ENCODE measurements at places on chromosomes 12 and 14.

- DNase-seq = no peak
Measured at GRCh38 chr12:45928309-45928708, 62.1 kb downstream of the SCAF11 start.

DNA sequence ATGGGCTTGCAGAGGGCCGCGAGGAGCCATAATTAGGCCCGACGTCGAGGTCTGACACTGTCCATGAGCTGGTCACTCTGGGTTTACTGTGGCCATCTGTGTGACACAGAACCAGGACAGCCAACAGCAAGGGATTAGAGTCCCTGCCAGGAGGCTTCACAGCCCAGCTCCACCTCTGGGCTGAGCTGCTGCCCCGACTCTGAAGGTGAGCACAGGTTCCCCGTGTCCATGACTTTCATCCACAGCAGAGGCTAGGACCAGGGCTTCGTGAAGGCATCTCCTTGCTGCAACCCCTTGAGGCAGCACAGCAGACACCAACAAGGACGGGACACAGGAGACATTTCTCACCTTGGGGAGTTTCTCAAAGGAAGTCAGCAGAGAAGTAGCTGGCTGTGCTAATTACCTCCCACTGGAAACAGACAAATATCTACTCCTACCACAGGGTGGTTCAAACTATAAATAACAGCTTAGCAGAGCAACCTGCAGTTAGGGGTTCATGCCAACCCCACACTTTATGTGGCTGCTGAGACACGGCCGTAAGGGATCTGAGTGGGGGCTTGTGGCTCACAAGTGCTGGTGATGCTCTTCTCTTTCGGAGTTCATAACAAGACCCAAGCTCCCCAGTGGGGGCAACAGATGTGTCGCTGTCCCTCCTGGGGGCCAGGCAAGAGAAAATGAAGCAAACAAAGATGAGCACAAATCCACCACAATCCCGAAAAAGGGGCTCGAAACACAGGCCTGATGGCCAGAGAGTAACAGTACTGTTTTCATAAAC is 29.2 kb downstream of the ZFYVE21 start:
- no peak for DNase-seq

DNA sequence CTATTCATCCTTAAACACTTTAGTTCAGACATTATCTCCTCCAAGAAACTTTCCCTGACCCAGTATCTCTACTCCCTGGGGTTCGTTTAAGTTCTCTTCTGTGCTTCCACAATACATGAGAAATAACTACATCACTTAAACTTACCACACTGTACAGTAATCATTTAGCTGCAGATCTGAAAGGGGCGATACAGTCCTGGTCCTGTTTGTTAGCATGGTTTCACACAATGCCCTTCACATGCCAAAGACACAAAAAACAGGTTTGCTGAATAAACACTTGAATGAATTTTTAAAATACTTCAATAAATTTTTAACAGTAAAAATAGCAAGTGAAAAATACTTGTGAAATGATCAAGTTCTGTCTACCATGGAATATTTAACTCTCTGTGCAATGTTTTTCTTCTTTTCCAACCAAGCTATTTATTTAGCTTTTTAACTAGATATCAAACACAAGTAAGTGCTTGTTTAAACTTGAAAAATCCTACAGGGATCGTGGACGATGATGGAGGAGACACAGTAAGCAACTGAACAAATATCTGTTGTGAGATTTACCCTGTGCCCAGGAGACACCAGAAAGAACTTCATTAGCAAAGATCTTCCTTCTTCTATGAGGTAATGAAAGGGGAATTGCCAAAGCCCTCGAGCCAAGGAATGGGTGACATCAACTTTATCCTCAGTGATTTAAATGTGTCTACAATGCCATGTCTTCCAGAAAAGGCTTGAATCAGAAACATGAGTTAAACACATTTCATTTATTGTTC is 255.6 kb upstream of the GRIP1 start:
- no peak for DNase-seq

DNA sequence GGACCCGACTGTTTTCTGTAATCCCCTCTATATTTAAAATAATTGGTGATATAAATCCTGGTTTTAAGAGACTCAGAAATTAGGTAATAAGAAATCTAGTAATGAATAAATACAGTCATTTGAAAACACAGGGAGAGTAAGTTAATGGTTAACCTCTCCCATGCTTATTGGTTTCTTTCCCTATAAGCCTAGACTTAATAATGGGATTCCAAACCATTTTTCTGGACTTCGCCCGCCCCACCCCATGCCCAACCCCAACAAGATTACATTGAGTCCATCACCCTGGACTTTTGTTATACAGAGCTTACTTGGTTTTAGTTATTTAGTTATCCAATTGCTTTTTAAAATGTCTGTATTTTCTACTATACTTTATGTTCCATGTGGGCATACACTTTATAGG is 98.7 kb downstream of the WIF1 start:
- no peak for DNase-seq

GRCh38 chr12:108129017-108129812 is at the start of gene WSCD2:
Gene WSCD2, plus strand, starts transcription at chr12:108129288. Its CDS starts 66,545 bp downstream, at chr12:108195833.
- DNase-seq = no peak

All from HFF-Myc (cell line).